Cerebellum (tissue), 4 donors: ENCODE measurements at places on chromosomes 3 and 15.

- no peak for DNase-seq
These were observed 83.1 kb upstream of the RPL32 start for GRCh38 chr3:12924437-12924836.

GRCh38 chr3:175127075-175127662 is 268.0 kb downstream of the NAALADL2 start:
- DNase-seq, result no peak

DNA sequence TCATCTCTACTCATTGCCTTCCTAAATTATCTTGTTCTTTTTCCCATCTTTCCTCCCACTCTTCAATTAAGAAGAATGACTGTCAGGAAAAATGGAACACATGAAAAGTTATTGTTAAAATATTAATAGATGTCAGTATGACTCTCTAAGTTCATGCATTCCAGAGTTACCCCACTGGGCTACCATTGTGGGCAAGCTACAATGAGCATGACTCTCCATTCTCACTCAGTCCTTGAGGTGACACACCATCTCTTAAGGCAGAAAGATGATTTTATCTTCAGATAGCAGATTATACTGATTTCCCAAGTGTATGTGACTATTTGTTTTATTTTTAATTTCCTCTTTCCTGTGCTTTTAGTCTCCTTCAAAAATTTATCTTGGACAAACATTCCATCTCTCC is 144.3 kb downstream of the ALCAM start:
- no peak for DNase-seq

GRCh38 chr15:57611123-57611522 is 19.4 kb downstream of the MYZAP start:
- no peak for DNase-seq

DNA sequence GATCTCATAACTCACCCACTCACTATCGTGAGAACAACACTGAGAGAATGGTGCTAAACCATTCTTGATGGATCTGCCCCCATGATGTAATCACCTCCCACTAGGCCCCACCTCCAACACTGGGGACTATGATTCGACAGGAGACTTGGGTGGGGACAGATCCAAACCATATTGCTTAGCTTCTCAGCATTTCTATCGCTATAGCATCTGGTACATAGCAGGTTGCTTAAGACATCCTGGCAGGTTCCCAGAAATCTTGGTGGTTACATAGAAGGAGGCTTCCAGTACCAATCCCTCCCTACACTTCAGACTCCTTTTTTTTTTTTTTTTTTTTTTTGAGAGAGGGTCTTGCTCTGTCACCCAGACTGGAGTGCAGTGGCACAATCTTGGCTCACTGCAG is 487.8 kb downstream of the EDEM1 start:
- DNase-seq, result no peak

GRCh38 chr3:22117751-22118346 is 366.8 kb upstream of the ZNF385D start:
- peak; percentile 19 for DNase-seq

GRCh38 chr3:16392065-16392464 is 121.4 kb downstream of the RFTN1 start:
- DNase-seq, result no peak

DNA sequence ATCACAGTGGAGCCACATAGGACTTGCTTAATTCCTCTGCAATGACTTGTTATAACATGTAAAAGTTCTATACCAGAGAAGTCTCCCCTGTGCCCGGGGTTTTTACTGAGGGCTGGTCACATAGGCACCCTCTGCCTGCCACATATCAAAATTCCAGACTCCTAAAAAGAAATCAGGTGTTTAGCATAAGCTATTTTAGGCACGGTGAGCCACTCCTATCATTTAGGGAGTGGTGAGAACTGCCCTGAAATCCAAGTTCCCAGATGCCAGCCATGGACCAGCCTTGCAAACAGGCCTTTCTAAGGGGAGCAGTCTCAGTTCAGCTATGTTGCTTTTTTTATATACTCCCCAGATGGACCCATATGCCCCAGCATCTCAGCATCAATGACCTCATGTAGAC is 130.3 kb downstream of the THSD4 start:
- no peak for DNase-seq

GRCh38 chr3:172635588-172635987 is 75.3 kb downstream of the NCEH1 start:
- DNase-seq, result no peak

- DNase-seq, result no peak
These were observed 24.7 kb upstream of the UMPS start for GRCh38 chr3:124705552-124705951.

GRCh38 chr3:39753391-39753790 is 56.0 kb upstream of the MYRIP start:
- DNase-seq, result no peak

GRCh38 chr15:29092376-29093064 is 177.1 kb downstream of the NSMCE3 start:
- DNase-seq, result peak; percentile 53
